ENCODE measurements at places on chromosomes 2 and 18. TPM values are rescaled to one million over a fixed set of nuclear protein-coding genes. Genes with fewer than 3 reads are reported as not detected.

Gene TAF4B
- 5.7 TPM for total RNA-seq

Gene LYPD6
- 0.04 TPM for total RNA-seq

- H3K4me1 ChIP-seq = no peaks in the 10 kb centered on the region
- no peak for DNase-seq
- peaks cover 4% of the 10 kb centered on the region for H3K36me3 ChIP-seq
- no peaks in the 10 kb centered on the region for H3K27me3 ChIP-seq
- H3K4me3 ChIP-seq = no peak overlapping the region
- no peak overlapping the region for H3K27ac ChIP-seq
These were observed 65.3 kb downstream of the MREG start for GRCh38 chr2:215948051-215948450.

Gene ICOS
- total RNA-seq = not detected

DNA sequence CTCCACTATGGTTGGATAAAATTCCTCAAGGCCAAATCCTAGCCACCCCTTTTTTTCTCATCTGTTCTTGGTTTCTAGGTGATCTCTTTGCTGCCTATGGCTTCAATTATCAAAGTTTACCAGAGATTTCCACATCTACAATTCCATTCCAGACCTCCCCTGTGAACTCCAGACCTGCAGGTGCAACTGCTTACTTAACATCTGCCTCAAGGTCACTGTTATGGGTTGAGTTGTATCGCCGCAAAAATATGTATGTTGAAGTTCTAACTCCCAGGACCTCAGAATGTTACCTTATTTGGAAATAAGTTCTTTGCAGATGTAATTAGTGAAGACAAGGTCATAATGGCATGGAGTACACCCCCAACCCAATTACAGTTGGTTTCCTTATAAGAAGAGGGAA lies 60.4 kb upstream of the SOS1 start:
- H3K36me3 ChIP-seq = no peaks in the 10 kb centered on the region
- no peak overlapping the region for H3K4me3 ChIP-seq
- no peaks in the 10 kb centered on the region for H3K27me3 ChIP-seq
- DNase-seq = no peak

Gene LRATD1
- 0.82 TPM for total RNA-seq

DNA sequence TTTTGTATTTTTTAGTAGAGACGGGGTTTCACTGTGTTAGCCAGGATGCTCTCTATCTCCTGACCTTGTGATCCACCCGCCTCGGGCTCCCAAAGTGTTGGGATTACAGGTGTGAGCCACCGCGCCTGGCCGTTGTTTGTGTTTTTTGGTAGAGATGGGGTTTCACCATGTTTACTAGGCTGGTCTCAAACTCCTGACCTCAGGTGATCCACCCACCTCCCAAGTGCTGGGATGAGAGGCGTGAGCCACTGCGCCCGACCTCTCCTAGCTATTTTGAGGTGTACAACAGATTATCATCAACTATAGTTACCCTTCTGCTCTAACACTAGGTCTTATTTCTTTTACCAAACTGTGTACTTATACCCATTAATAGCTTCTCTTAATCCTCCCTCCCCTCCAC lies 28.9 kb upstream of the MRPL33 start:
- H3K36me3 ChIP-seq = no peaks in the 10 kb centered on the region
- no peak for DNase-seq
- no peak overlapping the region for H3K4me3 ChIP-seq
- H3K4me1 ChIP-seq = no peaks in the 10 kb centered on the region

DNA sequence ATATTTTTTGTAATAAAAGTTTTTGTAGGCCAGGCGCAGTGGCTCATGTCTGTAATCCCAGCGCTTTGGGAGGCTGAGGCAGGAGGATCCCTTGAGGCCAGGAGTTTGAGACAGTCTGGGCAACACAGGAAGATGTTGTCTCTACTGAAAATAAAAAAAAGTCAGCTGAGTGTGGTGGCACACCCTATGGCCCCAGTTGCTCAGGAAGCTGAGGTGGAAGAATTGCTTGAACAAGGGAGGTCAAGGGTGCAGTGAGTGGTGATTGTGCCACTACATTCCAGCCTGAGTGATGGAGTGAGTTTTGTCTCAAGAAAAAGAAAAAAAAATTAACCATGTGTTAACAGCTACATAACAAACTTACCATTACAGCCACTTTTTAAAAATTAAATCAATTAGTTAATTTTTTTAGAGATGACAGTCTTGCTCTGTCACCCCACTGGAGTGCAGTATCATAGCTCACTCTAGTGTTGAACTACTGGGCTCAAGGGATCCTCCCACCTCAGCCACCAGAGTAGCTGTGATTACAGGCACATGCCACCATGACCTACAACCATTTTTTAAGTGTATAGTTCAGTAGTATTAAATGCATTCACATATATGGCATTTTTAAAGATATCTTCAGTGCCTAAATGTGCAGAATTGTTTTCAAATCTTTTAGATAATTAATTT lies 67.2 kb upstream of the ACYP2 start:
- peaks cover 10% of the 10 kb centered on the region for H3K4me1 ChIP-seq
- H3K27me3 ChIP-seq = no peaks in the 10 kb centered on the region
- no peak overlapping the region for H3K4me3 ChIP-seq
- DNase-seq = no peak
- no peak overlapping the region for H3K27ac ChIP-seq

DNA sequence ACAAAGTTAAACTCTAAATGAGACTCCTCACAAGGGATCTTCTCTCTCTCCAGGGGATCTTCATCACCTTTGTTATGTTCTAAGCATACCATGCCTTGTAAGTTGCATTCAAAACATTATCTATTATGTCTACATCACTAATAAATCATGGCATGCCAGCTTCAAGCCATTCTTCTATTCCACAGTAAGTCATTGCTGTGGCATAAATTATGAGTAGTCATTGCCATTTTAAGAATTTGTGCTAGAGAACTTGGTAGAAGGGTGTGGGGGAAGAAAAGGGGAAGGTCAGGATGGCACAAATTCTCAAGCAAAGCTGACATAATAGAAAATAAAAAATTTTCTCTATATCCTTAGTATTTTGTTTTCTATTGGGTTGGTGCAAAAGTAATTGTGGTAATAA lies 33.5 kb downstream of the BARD1 start:
- H3K27ac ChIP-seq = no peak overlapping the region
- DNase-seq = no peak
- H3K36me3 ChIP-seq = peaks cover 15% of the 10 kb centered on the region
- H3K27me3 ChIP-seq = no peaks in the 10 kb centered on the region

Gene FSIP2
- total RNA-seq = 0.26 TPM

Gene PROKR1
- not detected for total RNA-seq

GRCh38 chr2:104736026-104736425 lies 117.9 kb upstream of the POU3F3 start:
- H3K27me3 ChIP-seq = peaks cover 4% of the 10 kb centered on the region
- H3K4me3 ChIP-seq = no peak overlapping the region
- no peak overlapping the region for H3K27ac ChIP-seq
- no peaks in the 10 kb centered on the region for H3K4me1 ChIP-seq
- H3K36me3 ChIP-seq = no peaks in the 10 kb centered on the region

DNA sequence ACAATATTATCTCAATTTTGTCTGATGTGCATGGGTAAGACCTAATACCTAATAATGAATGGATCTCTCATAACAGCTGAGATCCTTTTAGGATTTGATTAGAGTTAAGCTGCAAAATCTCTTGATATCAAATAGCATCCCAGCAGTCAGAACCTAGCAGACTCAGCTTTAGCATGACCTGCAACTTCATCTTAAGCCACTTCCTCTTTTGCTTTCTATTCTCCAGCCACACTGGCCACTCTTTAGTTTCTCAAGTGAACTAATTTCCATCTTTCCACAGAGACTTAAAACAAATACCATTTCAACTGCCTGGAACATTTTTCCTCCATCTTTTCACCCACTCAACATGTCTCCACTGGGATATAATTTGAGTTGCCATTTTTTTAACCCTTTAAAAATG lies 1251.6 kb upstream of the ZEB2 start:
- H3K27ac ChIP-seq = no peak overlapping the region
- no peak for DNase-seq
- no peaks in the 10 kb centered on the region for H3K36me3 ChIP-seq
- H3K4me3 ChIP-seq = no peak overlapping the region
- no peaks in the 10 kb centered on the region for H3K4me1 ChIP-seq

Gene LOXHD1
- total RNA-seq = 0.34 TPM

Gene IL1R1
- 22.4 TPM for total RNA-seq

GRCh38 chr2:173520918-173521317 lies 166.2 kb downstream of the CDCA7 start:
- no peak for DNase-seq
- H3K4me3 ChIP-seq = no peak overlapping the region
- H3K36me3 ChIP-seq = no peaks in the 10 kb centered on the region
- no peaks in the 10 kb centered on the region for H3K27me3 ChIP-seq
- H3K27ac ChIP-seq = no peak overlapping the region

- H3K4me1 ChIP-seq = no peaks in the 10 kb centered on the region
- H3K27ac ChIP-seq = no peak overlapping the region
- no peak overlapping the region for H3K4me3 ChIP-seq
- H3K27me3 ChIP-seq = no peaks in the 10 kb centered on the region
- no peaks in the 10 kb centered on the region for H3K36me3 ChIP-seq
These were observed 129.1 kb upstream of the CBLN2 start for GRCh38 chr18:72673242-72673641.

DNA sequence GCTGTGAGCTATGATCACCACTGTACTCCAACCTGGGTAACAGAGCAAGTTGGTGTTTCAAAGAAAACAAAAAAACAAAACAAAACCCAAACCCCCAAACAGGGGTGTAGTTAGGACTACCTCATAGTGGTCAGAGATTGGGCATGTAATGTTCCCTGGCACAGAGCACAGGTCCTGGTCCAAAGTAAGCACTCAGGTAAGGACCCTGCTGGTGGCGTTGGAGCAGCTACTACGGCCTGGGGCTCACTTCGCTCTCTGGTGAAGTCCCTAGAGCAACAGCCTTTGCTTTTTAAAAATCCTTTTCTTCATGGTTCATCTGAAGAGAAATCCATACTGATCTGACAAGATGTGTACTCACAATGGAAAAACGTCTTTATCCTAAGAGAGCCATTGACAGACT lies 130.4 kb downstream of the ZNF236 start:
- DNase-seq = no peak
- H3K4me1 ChIP-seq = peaks cover 11% of the 10 kb centered on the region
- H3K36me3 ChIP-seq = peaks cover 3% of the 10 kb centered on the region
- no peaks in the 10 kb centered on the region for H3K27me3 ChIP-seq
- H3K4me3 ChIP-seq = no peak overlapping the region
- H3K27ac ChIP-seq = no peak overlapping the region

DNA sequence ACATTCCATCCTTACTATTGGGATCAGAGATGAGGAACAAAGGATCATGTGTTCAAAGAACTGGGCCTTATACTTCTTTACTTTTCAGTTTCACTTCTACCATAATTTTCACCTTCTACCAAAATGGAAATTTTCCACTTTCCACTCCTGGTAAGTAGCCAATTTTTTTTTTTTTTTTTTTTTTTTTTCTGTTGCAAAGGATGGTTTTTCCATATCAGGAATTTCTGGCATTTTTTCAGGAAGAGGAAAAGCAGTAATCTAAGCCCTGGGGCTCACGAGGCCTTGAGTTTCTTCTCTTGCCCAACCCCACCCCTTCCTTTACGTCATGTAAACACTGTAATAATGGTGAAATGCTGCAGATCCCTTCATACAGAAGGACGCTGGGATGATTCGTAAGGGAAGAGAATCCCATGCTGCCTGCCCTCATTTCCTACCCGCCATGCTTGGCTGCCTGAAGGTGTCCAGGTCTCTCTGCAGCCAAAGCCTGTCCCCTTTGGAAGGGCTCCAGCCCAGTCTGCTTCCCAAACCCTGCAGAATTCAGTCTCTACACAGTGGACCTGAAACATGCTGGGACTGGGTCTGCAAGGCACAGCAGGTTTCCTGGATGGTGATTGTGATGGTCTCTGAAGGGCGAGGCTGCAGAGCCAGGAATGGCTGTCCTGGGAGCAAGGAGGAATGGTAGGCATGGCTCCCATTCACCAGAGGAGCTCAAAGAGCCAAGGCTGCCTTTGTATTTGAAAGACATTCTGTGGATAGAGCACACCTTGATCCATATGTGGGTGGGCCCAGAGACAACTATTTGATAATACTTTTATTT lies 57.0 kb downstream of the EFR3B start:
- no peaks in the 10 kb centered on the region for H3K27me3 ChIP-seq
- H3K36me3 ChIP-seq = no peaks in the 10 kb centered on the region
- DNase-seq = no peak
- H3K4me3 ChIP-seq = no peak overlapping the region

GRCh38 chr18:80232710-80233109 lies 14.6 kb downstream of the PARD6G start:
- DNase-seq = no peak
- no peaks in the 10 kb centered on the region for H3K4me1 ChIP-seq
- no peak overlapping the region for H3K27ac ChIP-seq

Gene FOXI3
- not detected for total RNA-seq

DNA sequence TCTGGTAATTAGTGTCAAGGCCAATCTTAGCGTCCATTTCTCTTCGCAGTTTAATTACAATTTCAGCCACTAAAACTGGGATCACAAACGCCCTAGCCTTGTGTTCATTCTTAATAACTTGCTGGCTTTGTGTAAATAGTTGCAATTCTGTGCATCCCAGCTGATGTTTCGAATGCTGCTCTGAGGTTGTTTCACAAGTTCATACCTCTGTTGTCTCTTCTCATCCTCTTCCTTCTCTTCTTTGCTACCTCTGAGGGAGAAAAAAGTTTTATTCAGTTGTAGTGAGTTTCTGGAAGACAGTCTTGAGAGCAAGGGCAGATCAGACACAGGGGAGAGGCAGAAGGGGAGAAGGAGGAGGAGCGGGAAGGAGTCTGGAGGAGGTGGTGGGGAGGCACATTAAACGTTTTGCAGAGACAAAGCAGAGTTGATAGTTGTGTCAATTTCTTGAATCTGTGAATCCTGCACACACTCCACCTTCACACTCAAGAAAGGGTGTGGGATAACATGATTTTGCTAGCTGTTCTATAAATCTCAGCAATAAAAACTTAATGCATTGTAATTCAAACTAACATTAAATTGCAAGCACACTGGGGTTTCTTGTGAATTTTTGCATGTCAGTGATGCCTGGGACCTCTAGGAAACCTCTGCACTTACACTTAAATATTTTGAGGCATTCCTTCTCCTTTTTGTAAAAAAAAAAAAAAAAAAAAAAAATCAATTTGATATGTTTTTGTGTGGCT lies 6.8 kb downstream of the MEIS1 start:
- peaks cover 32% of the 10 kb centered on the region for H3K36me3 ChIP-seq
- H3K4me1 ChIP-seq = no peaks in the 10 kb centered on the region
- no peak overlapping the region for H3K27ac ChIP-seq

DNA sequence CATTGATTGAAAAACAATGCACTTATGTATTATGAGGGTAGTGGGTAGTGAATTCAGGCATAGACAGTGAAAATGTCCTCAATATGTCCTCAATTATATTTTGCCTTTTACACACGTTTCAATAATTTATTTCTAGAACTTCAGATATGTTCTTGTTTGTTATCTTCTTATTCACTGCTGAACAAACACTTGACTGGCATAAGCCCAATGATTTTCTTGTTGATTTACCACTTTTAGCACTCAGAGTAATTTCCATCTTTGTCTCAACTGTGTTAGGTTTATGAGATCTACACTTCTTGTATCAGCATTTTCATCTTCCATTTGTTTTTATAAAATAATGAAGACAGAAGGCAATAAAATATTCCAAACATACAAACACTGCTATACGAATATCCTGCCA lies 61.8 kb upstream of the DCC start:
- H3K27me3 ChIP-seq = no peaks in the 10 kb centered on the region
- no peak for DNase-seq
- no peaks in the 10 kb centered on the region for H3K36me3 ChIP-seq

- no peaks in the 10 kb centered on the region for H3K36me3 ChIP-seq
- no peak for DNase-seq
- no peak overlapping the region for H3K27ac ChIP-seq
- no peaks in the 10 kb centered on the region for H3K4me1 ChIP-seq
These were observed 15.9 kb downstream of the GALNT3 start for GRCh38 chr2:165778187-165778556.
